ENCODE measurements at places on chromosomes 11 and 22.
A peak's percentile ranks its signal among the peaks of the same experiment; 100 is the strongest.

DNA sequence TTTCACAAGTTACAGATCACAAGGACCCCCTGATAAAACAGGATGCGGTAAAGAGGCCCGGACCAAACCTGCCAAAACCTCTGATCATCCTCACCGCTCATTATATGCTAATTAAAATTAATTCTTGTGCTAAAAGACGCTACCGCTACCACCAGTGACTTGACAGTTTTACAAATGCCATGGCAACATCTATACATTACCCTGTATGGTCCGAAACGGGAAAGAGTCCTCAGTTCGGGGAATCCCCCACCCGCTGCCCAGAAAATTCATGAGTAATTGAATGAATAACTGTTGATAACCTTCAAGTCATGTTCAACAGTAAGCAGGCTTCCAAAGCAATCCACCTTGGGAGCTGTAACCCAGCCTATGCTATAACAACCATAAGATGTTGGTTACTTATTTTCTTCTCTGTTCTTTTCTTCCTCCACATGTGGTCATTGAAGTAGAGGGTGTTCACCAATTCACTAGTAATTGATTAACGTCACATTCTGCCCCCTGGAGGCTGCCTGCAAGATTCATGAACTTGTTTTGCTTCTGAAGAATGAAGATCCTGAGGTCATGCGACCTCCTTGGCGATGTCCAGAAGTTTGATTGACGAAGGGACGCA is 20.6 kb downstream of the APOBEC3H start:
- DNase-seq, result peak; percentile 80

GRCh38 chr11:122159861-122160260 is 43.8 kb upstream of the BLID start:
- DNase-seq, result no peak

DNA sequence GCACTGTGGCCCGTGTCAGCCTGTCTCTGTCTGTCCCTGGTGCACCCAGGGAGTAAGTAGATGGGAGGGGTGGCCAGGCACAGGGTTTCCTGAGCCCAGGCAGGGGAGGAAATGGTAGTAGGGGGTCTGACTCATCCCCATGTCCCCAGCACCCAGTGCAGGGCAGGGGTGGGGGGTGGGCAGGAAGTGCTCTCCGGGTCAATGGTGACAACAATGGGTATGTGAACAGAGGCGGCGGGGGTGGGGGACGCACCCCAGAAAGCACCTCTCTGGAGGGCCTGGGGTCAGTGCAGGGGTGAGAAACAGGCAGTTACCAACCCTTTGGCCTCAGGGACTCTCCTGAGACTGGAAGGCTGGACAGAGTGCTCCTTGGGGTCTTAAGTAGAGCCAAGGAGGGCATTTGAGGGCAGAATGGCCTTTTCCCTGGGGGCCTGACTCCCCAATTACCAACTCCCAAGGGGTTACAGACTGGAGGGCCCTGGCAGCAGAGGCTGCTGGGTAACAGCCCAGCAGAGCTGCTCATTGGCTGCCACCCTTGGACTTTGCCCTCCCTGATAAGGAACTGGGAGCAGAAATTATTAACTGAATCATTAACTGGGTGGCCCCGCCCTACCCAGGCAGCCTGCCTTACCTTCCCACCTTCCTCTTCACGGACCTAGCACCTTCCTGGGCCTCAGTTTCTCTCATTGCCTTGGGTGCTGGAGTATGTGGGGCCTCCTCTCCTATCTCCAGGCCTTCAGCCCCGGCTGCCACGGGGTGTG is 4.2 kb downstream of the MYRF start:
- DNase-seq, result no peak

DNA sequence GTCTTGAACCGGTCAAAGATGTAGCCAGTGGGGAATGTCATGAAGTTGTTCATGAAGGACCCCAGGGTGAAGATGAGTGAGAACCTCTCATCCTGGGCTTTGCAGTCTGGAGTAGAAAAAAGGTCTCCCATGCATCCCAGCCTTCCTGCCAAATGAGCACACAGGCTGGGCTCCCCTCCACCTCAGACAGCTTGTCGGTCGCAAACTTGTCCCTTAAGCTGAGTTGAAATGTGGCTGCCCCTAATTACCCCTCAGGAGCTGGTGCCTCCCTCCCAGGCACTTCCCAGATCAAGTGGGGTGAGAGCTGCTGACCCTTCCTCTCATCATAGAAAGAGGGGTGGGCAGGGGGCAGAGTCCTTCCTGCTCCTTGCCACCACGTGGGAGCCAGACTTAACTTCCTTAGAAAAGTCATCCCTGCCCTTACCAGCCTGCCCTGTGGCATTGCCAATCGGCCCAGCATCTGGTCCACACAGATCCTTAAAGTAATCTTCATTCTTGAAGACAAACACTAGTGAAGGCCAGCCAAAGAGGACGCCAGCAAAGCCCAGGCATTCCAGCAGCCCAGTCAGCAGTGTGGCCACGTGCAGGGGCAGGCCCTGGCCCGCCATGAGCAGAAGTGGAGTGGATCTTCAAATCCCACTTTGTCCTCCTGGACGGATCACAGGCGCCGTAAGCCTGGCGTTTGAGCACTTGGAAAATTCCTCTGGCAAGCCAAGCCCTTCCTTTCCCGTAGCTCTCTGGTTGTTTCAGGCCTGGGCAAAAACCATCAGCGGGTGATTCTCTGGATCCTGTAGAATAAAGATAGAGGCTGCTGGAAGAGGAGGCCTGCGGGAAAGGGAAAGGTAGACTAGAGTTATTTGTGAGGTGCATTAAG is 1.1 kb downstream of the SLC43A3 start:
- no peak for DNase-seq

DNA sequence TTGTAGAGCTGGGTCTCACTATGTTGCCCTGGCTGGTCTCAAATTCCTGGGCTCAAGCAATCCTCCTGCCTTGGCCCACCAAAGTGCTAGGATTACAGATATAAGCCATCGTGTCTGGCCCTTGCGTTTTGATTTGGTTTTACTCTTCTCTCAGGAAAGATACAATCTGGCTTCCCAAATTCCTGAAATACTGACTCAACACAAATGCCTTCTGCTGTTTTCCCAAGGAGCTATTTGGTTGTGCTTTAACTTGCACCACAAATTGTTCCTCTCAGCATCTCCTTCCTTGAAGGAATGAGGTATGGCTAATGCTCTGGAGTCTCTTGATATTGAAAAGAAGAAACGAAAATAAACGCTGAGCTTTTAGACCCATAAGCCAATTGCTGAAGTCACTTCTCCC is 110.0 kb upstream of the PAX6 start:
- DNase-seq, result no peak

- DNase-seq, result no peak
Measured at GRCh38 chr22:38783095-38783615, 10.8 kb downstream of the DNAL4 start.

DNA sequence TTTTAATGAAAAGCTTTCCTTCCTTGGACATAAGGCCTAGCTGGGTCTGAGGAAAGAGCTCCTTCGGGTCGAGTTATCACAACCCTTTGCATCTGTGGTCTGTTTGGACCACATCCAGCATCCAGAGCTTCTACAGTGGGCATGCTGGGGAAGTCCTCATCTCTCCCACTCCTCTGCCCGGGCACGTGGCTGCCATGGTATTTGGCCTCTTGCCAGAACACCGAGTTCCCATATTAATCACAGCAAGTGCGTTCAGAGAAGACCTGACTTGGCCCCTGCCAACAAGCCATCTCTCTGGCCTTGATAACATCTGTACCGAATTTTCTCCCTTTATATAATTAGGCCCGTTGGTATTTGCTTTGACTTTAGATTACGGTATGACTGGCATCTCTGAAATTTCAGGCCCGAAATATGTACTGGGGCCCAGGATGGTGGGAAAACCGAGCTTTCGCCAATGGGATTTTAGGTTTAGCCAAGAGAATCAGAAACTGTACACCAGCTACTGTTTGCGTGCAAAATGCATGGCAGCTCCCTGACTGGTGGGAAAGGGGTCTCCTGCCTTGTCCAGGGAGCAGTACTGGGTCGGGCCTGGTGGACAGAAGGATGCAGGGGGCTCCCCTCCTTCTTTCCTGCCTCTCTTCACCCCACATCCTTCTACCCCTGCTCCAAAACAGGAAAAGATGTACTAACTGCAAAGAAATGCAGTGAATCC is 90.0 kb downstream of the MICAL2 start:
- no peak for DNase-seq

DNA sequence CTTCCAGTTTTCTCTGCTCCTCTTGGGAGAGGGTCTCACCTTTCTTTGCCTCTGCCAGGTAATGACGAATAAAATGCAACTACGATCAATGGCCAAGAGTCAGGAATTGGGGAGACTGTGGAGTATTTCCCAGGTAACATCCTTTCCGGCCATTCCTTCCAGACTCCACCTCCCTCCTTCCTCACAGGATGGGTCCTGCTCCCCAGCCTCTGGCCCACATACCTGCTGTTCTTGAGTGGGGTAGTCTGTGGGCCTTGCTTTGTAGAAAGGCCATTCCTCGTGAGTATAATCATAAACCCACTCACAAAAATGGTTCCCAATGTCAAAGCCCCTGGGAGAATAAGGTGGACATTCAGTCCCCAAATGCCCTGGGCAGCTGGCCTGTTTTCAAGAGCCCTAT is 1.5 kb upstream of the CPT1B start:
- DNase-seq, result no peak

DNA sequence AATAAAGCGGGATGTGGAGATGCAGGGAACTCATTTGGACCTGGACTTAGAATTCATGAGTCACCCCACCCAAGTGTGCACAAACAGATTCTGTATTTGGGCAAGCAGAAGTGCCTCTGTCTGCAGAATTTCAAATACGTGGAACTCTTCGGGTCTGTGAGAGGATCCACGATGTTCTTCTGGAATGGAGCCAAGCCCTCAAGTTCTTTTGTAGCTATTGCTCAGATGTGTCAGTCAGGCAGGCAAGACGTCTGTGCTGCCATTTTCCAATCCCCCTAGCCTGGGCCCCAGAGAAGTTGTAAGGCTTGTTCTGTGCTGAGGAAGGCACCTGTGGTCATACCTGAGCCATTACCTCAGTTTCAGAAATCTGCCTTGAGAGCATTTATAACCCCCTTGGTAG is 132.8 kb upstream of the RASSF10 start:
- no peak for DNase-seq

DNA sequence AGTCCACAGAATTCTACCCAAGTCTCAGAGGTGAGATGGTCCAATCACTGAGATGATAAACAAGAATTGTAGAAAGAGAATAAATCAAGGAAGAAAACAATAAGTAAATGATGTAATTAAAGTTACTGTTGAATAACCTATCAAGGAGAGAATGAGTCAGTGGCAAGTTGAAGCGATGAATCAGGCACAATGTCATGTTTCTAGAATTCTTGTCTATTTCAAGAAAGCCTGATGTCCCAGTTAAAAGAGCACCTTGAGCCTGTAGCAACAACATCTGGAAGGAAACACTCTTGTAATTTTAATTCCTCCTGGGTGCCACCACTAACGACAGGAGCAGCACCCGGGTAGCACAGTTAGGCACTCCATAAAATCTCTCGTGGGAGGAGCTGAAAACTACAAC is 67.9 kb upstream of the SLC35C1 start:
- DNase-seq, result no peak

DNA sequence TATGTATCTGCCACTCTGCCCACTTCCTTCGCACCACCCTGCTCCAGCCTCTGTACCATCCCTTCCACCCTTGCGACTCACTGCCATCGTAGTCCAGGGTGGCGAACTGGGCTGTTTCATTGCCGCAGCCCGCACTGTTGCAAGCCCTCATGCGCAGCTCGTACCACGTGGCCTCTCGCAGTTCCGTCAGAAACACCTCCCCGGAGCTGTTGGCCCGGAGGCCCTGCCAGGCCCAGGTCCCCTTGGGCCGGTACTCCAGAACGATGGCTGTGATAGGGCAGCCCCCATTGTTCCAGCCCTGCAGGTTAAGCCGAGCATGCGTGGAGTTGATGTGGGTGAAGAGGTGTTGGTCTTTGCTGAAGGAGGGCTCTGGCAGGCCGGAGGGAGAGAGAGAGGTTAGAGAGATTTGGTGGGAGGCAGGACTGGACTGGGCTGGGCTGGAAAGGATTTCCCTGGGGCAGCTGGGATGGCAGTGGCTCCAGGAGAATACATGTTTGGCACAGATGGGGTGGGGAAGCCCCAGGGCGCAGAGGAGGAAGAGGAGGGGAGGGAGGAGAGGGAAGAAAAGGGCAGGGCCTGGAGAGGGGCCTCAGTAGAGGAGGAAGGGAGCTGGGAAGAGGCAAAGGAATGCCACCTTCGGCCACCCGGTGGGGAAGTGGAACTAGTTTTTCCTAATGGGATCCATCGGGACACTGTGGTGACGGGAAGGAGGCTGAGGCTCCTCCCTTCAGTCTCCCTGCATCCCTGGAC is 109.6 kb downstream of the CEP164 start:
- no peak for DNase-seq

DNA sequence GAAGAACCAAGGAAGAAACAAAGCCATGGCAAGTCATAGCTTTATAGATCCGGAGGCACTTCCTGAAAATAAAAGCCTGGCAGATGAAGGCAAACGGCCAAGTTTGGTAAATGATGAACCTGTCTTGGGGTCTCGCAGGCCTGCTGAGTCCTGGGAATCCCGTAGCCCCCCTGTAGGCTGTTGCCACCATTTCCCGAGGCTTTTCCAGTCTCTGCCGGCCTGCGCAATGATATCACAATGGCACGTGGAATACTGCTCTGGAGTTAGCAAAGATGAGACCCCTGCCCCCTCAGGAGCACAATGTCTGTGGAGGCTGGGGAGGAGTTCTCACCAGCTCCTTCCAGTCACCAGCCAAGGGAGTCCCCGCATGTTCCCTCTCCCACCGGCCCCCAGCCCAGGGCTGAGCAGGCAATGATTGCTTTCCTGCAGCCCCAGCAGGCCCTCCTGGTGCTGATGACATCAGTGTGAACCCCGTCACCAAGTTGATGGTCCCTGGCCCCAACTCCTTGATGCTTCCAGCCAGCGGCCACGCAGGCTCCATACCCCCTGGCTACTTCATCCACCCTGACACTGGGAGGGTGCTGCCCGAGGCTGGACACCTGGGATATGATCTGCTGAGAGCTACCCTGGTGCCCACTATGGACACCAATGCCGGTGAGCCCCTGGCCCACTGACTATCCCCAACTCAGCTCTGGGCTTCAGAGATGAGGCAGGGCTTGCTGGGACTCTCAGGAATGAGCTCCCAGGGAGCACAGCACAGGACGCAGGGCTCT is 55.9 kb downstream of the BTG4 start:
- DNase-seq, result no peak

- DNase-seq, result no peak
Measured at GRCh38 chr11:10813945-10814344, 5.2 kb upstream of the EIF4G2 start.

- DNase-seq, result no peak
Measured at GRCh38 chr11:8287703-8288102, 24.0 kb upstream of the LMO1 start.

DNA sequence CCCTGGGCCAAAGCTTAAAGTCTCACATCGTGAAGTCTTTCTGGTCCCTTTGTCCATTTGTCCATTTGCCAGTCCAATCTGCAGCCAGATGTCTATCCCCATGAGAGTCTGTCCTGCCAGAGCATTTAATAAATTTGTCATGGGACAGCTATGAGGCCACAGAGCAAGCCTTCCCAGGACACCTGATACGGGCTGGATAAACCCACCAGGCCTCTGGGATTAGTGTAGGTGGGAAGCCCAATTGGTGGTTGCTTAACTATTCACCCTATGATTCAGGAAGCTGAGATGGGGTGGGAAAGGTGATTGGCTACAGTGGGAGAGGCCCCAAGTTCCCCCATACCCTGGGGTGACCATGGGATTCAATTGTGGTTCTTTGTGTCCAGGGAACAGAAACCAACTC is 39.9 kb downstream of the MYEOV start:
- DNase-seq, result peak; percentile 2

Data from CD4-positive, alpha-beta T cell treated with Interleukin-4 for 1 hour (primary cell).